ENCODE measurements at places on chromosomes 12 and 14. TPM values are rescaled to one million over a fixed set of nuclear protein-coding genes. Genes with fewer than 3 reads are reported as not detected.

Gene RHOF
- 39.9 TPM for total RNA-seq

Gene TESPA1
- 4.5 TPM for total RNA-seq

Gene GDF11
- 12.5 TPM for total RNA-seq

Gene EEA1
- 9.0 TPM for total RNA-seq

Gene PTCSC3
- not detected for total RNA-seq

Gene ZNF605
- 5.5 TPM for total RNA-seq

Gene GALNT16
- 12.6 TPM for total RNA-seq

Gene PLEKHG3
- total RNA-seq, result 23.5 TPM

Gene RNF212B
- not detected for total RNA-seq

Gene CDKN1B
- total RNA-seq, result 18.9 TPM

Gene LTBP2
- total RNA-seq, result 32.5 TPM

Gene TAS2R9
- not detected for total RNA-seq

Gene CCNK
- total RNA-seq, result 6.6 TPM

Gene WNT1
- not detected for total RNA-seq

Gene IAPP
- not detected for total RNA-seq

Gene PAX9
- total RNA-seq, result 2.2 TPM

Gene TAS2R7
- total RNA-seq, result not detected

Gene RAD51AP1
- 38.0 TPM for total RNA-seq

Gene TSPAN9
- 18.5 TPM for total RNA-seq

Gene KCNC2
- total RNA-seq, result not detected

Gene OR10A7
- not detected for total RNA-seq

Gene RACGAP1
- 138 TPM for total RNA-seq

Gene NOXRED1
- not detected for total RNA-seq

Gene WIF1
- total RNA-seq, result not detected

Gene RAB5B
- 34.4 TPM for total RNA-seq

Gene PLEK2
- 2.3 TPM for total RNA-seq

Gene MUCL1
- not detected for total RNA-seq

Gene ACTR10
- total RNA-seq, result 61.3 TPM

Gene RPS6KA5
- 3.0 TPM for total RNA-seq

Gene COQ6
- 29.0 TPM for total RNA-seq

Gene LGR5
- 0.10 TPM for total RNA-seq

Gene A2ML1
- total RNA-seq, result not detected

Gene BEST3
- 1.6 TPM for total RNA-seq

Gene DTX1
- total RNA-seq, result not detected

Gene FOXN4
- not detected for total RNA-seq

Gene SSPN
- not detected for total RNA-seq

Gene RAN
- total RNA-seq, result 1,818 TPM

Gene SLC25A29
- total RNA-seq, result 24.1 TPM

Gene CCNT1
- 45.5 TPM for total RNA-seq

Gene COCH
- total RNA-seq, result 3.7 TPM

Gene SEC23A
- 95.6 TPM for total RNA-seq

Gene GPX2
- not detected for total RNA-seq

Gene SRRM4
- not detected for total RNA-seq

Gene ASCL1
- total RNA-seq, result not detected

Gene KRT1
- total RNA-seq, result not detected

Gene SENP1
- total RNA-seq, result 27.5 TPM

Gene AMDHD1
- 0.43 TPM for total RNA-seq

Gene MIA2
- total RNA-seq, result 8.4 TPM

Gene NANOG
- total RNA-seq, result not detected

Gene VASH1
- 0.30 TPM for total RNA-seq

Gene HOMEZ
- 2.3 TPM for total RNA-seq
